ENCODE measurements at places on chromosomes 4 and X.

DNA sequence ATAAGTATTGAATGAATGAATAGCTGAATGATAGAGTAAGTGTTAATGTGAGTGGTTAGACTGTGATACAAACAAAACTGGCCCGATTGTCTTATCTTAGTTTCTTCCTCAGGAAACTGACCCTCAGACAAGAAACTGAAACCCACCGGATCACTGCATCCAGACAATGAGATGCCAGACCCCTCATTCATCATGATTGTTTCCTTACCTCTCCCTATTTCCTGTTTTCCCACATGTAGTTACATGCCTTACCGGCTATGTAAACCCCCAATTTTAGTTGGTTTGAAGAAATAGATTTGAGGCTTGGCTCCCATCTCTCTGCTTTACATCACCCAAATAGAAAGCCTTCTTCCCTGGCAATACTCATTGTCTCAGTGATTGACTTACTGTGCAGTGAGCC is 218.9 kb upstream of the PPP1R2C start:
- no peak for DNase-seq

GRCh38 chr4:98630737-98631454 is 27.5 kb downstream of the TSPAN5 start:
- no peak for DNase-seq

GRCh38 chrX:110491846-110492620 is 133.4 kb downstream of the RTL9 start:
- no peak for DNase-seq

- no peak for DNase-seq
Measured at GRCh38 chr4:76012388-76012801, 5.1 kb upstream of the CXCL9 start.

- no peak for DNase-seq
Measured at GRCh38 chrX:73850124-73851013, 287.4 kb downstream of the CHIC1 start.

DNA sequence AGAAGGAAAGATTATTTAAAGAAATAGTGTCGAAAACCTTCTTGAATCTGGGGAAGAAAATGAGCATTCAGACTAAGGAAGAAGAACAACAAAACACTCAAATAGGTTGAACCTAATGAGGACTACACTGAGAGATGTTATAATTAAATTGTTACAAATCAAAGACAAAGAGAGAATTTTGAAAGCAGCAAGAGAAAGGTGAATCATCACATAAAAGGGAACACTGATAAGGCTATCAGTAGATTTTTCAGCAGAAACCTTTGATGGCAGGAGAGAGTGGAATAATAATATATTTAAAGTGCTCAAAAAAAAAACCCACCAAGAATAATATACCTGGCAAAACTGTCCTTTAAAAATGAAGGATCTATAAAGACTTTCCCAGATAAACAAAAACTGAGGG is 114.9 kb downstream of the AREG start:
- DNase-seq, result no peak

DNA sequence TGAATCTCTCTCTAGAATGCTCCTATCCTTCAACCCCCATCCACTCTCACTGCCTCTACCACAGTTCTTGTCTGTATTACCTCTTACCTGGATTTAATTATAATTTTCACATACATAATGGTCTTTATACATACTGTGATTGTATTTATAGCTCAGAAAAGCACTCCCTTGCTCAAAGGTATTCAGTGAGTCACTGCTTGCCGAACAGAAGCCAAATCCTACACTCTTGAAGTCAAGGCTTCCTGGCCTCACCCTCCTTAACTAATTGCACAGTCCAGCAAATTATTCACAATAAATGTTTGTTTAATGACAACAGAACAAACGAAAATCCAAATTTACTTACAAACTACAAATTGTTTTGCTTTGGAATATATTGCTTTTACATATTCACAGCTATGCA is 159.5 kb downstream of the KLHL13 start:
- DNase-seq, result no peak

- no peak for DNase-seq
Measured at GRCh38 chrX:39826813-39827543, 270.8 kb downstream of the BCOR start.

DNA sequence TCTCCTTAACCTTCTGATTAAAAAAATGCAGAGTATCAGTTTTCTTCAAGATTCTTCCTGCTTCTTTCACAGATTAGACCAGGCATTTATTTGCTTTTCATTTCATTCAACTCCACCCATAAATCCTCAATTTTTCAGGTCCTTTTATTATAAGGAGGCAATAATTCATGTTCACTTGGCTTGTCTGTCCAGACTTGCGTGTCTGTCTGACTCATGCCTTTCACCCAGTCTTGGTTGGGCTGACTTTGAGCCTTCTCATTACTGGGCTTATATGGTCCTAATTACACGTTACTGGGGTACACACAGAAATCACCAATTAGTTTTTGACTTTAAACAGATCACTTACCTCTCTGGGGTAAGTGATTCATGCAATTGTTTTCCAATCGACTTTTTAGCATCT is 48.8 kb upstream of the GALNT7 start:
- DNase-seq, result no peak

GRCh38 chrX:80578517-80579105 is 158.4 kb downstream of the TENT5D start:
- DNase-seq, result peak; percentile 50

- DNase-seq, result no peak
Measured at GRCh38 chr4:34953145-34953799, 1291.0 kb downstream of the ARAP2 start.

DNA sequence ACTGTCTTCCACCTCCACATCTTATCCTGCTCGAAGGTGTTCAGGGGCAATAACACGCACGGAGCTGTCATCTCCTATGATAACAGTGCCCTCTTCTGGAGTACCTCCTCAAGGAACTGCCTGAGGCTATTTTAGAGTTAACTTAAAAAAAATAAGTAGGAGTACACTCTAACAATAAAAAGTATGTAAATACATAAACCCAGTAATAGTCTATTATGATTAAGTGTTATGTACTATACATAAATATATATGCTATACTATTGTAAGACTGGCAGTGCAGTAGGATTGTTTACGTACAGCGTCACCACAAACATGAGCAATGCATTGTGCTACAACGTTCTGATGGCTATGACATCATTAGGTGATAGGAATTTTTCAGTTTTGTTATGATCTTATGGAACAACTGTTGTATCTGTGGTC is 34.5 kb upstream of the TLR2 start:
- peak; percentile 45 for DNase-seq

- no peak for DNase-seq
Measured at GRCh38 chr4:40180356-40180755, 16.5 kb upstream of the RHOH start.

GRCh38 chr4:24668956-24669355 is 84.6 kb upstream of the DHX15 start:
- DNase-seq, result no peak

DNA sequence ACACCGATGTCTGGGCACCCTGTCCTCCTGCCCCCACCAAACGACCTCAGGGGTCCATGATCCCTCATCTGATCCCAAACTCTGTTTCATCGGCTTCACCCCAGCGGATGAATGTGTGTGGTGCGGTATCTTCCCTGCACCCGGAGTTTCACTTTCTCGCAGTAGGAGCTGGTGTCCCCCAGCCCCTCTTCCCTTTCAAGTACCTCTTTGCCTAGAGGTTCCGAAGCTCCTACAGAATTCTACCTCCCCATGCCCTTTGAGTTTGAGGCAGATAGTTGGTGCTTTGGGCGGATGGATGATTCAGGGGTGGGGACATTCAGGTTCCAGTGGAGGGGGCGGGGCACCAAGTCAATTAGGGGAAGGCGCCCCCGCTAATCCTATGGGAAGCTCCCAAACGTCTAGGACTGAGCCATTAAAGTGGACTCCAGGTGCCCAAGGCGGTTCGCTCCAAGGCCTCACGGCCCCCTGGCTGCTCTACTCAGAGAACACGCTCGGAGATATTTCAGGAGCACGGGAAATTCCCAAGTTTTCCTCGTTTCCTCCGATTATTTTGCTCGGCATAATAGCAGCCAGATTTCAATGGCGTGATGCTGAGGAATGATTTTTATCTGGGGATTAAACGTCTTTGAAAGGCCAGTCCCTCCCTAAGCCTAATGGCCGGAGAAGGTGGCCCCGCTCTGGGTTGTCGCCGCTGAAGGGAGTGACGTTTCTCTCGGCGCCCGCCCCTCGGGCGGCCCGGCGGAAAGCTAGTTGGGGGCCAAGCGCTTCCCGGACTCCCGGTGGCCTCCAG is 1.3 kb downstream of the MSX1 start:
- DNase-seq, result peak; percentile 32

DNA sequence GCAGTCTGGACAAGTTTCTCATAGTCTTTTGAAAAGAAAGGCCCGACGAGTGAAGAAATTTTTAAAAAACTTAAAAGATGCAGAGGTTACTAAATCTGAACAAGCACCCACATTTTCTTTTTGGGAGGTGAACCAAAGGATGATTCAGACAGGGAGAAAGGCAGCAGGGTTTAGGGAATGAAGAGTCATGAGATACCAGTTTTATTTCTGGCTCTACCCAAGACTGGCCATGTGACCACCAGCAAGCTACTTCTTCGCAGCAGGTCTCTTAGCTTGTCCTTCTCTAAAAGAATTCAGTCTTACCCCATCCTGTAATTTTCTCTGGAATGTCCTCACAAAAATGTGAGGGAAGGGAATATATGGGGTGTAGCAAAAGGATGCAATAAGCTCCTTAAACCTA is 37.6 kb downstream of the AMOT start:
- DNase-seq, result no peak

DNA sequence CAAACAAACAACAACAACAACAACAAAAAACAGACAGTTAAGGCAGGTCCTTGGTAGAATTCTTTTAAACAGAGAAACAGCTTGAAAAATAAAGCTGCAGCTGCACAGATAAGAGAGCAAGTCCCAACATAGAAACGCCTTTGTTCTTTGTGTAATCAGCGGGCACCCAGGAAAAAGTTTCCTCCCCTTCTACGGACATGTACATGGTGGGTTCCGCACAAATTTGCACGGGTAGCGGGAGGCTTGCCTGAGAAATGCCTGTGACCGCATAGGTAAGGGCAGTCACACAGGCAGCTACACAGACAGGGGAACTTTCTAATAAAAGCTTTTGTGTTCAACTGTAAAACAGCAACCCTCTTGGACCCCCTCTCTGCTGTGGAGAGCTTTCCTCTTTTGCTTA is 25.7 kb upstream of the CT47A1 start:
- no peak for DNase-seq

GRCh38 chrX:11949291-11949690 is 189.0 kb upstream of the FRMPD4 start:
- no peak for DNase-seq

DNA sequence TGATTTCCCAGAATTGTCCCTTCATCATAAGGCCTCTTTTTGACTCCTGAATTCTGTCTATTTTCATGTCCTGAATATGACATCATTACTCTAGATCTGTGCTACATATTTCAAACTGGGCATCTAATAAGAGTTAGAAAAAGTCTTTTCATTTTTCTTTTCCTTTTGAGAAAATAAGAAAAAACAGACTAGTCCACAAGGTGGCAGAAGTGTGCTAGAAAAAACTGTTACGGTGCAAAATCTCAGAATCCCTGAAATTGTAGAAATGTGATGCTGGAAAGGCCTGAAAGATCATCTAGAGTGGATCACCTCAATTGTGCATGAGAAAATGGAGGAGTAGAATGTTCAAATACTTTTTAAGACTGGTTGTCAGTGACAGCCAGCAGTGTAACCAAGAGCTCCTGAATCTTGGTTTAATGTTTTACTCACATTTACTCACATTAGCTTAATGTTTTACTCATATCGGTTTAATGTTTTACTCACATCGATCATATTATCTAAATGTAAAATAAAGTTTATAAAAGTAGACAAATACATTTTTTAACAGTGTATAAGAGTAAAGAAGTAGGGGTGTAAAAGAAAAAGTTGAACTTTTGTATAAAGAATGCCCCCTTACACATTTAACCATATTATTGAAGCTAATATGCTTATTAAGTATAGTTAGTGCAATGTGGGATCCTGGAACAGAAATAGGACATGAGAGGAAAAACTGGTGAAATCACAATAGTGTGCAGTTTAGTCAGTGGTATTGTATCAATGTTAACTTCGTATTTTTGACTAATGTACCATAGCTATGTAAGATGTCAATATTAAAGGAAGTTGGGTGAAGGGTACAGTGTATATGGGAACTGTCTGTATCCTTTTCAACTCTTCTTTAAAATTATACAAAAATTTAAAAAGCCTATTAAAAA is 15.2 kb downstream of the ASB11 start:
- peak; percentile 47 for DNase-seq

- peak; percentile 29 for DNase-seq
Measured at GRCh38 chrX:53682885-53683555, 3.5 kb downstream of the HUWE1 start.

DNA sequence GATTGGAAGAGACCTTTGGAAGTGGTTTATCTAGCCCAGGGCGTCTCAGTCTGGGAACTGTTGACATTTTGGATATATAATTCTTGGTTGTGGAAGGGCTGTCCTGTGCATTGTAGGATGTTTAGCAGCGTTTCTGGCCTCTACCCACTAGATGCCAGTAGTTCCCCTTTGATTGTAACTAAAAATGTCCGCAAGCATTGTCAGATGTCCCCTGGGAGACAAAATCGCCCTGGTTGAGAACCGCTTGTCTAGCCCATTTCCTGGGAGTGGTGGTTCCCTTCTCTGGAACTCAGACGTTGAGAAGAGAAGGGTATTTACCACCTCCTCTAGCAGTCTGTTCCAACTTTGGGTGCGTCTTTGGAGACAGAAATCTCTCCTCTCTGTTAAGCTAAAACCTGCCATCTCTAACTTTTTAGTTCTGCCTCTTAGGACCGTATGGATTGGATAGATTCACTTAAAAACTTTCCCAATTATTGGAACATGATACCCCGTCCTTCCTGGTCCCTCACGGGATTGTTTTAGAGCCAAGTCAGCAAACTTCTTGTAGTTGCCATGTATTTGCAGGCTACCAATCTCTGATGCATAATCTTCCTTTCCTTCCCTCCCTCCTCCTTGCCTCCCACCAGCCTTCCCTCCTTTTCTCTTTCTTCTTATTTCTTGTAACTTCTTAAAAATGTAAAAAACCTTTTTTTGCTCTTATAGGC is 13.9 kb downstream of the TMEM165 start:
- DNase-seq, result peak; percentile 97

- no peak for DNase-seq
Measured at GRCh38 chr4:960636-961350, 12.6 kb downstream of the DGKQ start.

DNA sequence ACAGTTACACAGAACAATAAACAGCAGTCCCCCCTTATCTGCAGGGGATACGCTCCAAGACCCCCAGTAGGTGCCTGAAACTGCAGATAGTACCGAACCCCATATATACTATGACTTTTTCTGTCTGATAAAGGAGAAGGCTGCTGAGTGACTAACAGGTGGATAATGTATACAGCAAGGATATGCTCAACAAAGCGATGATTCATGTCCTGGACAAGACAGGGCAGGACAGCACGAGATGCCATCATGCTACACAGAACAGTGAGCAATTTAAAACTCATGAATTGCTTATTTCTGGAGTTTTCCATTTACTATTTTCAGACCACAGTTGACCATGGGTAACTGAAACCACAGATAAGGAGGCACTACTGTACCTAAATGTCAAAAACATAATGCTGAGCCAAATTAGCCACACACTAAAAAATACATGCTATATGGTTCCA is 76.1 kb downstream of the MANBA start:
- no peak for DNase-seq
